ENCODE measurements at places on chromosomes 13 and 19.
A peak's percentile ranks its signal among the peaks of the same experiment; 100 is the strongest.

GRCh38 chr19:54415208-54415900 is at the start of gene TTYH1:
Gene TTYH1 (plus strand): TSS chr19:54415464. CDS start chr19:54415553, 89 bp downstream.
- DNase-seq, result no peak

DNA sequence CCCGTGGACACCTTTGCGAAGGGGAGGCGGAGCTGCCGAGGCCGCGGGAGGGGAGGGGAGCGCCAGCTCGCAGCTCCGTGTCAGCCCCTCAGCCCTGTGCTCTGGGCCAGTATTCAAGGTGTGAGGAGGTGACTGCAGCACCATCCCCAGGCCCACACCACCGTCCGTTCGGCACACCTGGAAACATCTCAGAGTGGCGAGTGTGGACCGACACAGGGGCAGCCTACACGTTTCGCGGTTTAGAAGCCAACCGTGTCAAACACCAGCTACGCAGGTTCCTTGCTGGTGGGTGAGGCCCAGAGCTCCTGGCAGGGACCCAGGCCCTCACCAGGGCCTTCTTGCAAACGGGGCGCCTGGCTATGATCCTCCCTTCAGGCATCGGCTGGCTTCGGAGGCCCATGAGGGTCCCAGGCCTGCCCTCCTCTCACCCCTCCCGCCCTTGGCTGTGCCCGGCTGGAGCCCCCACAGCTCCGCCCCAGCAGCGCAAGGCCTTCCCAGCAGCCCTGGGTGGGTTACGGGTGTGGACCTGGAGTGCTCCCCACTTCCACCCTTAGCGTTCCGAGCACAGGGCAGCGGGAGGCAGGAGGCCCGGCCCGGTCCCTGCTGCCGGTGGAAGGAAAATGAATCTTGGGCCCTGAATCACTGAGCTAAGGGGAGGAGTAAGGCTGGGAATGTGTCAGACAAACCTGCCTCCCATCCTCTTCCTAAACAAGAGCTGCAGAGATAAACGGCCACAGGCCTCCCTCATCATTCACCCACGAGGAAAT is 1.2 kb downstream of the C13orf46 start:
- DNase-seq, result no peak

DNA sequence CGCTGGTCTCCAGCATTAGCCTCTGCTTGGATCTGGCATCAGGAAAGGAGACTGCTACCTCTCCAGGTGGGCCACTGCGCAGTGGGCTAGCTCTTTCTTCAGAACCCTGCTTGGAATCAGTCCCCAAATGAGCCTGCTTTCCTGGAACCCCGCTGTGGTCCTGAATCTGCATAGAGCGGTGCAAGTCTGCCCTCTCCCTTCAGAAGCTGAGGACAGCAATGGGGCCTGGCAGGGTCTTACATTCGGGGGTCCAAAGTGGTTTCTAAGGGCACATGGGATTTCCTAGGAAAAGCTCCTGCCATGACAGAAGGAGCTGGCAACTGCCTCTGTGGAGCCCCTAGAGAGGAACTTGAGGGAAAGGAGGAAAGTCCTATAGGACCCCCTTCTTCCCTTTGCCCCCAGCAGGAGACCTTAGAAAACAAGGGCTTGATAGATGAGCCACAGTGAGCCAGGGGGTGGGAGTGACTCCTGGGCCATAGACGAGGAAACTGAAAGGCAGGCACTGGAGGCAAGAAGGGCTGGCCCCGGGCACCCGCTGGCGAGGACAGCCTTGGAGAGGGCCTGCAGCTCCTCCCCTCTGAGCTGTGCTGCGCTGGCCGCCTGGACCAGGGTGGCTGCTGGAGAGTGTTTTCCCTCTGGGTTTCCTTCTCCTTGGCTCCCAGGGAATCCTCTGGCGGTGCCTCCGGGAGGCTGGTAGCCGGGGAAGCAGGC is 1.4 kb upstream of the VSTM2B start:
- DNase-seq, result no peak

DNA sequence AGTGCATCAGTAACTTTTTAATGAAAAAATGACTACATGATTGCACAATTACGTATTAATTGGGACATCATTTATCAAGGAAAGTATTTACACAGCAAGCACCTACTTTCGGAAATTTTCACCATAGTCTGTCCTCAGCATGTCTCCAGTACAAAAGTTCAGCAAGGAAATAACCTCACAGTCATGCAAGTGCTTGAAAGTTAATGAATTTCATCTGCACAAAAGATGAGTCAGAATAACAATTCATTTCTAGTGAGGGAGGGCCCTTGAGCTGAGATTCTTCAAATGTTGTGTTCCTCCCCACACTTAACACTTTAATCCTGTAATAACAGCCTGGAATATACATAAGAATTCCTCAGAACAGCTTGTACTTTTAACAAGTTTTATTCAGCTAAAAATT is 49.0 kb upstream of the OXGR1 start:
- no peak for DNase-seq

DNA sequence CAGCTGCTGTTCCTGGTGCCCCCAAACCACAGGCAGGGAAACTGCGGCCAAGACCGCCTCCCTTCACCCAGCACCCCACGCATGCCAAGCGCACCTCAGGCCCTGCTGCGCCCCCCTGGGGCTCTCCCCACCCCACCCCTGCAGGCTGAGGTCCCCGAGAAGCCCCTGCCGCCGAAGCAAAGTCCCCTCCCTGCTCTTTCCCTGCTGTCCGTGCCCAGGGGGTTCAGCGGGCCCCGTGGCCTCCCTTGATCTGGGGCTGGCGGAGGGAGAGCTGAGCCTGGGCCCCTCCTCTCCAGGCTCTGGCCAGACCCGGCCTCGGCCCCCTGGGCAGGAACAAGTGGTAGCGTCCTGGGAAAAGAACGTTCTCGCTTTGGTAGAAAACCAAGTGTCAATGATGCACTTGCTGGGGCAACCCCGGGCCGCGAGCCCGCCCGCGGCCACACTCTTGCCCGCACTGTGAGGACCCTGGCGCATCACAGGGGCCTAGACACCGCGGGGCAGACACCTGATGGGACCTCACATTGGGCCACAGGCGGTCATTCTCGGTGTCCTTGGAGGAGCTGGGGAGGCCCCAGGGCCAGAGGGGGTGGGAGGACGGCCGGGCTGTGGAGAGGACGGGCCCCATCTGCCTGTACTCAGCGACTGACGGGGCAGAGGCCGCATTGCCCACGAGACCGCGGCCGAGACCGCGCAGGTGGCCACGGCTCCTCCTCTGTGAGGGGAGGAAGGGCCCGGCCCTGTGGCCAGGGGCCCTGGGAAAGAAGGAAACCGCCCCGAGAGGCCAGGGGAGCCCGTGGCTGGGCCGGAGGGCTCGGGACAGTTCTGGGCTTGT is 29.0 kb downstream of the GPX4 start:
- DNase-seq, result no peak

DNA sequence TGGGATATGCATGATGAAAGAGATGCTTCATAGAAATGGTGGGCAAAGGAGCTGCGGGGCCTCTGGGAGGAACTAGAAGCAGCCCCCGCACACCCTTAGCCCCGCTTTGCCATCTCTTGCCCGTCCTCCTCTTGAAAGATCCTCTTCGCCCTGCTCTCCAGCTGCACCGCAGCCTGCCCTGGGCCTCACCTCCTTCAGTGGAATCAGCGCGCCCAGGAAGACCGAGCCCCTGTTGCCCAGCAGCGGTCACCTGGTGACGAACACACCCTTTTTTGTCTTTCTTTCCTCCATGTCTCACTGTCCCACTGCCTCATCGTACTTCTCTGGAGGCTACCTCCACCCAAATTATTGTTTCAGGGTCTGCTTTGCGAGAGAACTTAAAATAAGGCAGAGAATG is 807.6 kb downstream of the UQCRFS1 start:
- DNase-seq, result no peak

GRCh38 chr19:8611877-8612806 is 1.6 kb upstream of the ADAMTS10 start:
- DNase-seq, result no peak

DNA sequence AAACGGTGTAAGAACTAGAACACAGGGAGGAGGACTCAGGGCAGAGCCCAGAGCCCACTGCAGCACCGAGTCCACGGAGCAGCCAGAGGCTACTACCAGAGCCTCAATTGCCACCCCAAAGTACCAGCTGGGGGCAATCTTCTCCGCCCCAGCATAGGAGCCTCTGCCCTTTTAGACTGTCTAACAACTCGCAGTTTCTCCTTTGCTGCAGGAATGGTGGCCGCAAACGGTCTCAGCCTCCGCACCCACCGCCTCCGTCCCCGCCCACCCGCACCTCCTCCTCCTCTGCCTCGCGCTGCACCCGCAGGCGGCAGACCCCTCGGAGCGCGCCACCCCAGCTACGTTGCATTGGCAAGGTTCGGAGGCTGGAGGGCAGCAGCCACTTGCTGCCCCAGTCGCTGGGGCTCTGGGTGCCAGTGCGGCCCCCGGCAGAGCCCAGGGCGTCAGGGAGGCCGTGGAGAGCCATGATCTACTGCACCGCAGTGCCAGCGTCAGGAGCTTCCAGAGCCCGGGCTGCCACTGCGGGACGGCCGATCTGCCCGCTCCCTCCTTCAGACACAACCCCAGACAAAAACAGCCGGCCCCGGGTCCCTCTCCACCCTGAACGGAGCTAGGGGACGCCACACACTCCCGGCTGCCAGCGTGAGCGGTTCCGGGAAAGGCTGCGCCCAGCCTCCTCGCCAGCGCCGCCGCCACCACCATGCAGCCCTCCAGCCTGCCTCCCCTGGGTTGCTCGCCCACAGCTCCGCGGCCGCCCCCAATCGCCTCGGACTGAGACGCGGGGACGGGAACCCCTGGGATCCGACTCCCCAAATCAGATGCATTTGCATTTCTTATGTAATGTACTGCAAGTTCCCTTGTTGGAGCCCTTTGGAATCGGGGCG is 1.8 kb downstream of the FGF14 start:
- peak; percentile 7 for DNase-seq

GRCh38 chr19:18319591-18320135 is 3.2 kb downstream of the LSM4 start:
- DNase-seq, result no peak

DNA sequence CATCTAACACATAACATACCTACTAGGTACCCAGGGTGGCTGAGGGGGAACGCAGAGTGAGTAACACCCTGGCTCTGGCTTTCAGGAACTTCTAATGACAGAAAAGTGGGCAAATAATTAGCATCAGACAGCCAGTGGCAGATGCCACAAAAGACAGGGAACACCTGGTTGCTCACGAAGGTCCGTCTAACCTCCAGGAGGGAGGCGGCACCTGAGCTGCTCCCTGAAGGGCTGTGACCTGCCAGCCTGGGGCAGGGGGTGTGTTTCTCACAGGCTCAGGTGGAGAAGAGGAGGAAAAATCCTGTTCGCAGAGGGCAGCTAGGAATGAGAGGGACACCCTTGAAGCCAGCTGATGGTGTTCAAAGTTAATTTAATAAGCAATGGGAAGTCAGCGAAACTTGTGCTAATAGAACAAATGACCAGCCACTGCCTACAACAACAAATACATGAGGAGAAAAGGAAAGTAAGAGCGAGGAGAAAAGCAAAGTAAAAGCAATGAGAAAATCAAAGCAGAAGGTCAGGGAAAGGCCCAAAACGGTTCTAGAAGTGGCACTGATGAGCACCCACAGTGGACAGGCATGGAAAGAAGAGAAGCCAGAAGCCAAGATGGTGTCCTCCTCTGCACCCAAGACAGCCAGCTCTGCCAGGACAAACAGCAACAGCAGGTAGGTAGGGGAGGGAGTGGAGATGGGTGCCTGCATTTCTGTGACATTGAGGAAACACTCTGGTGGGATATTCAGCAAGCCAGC is 87.3 kb downstream of the STK24 start:
- no peak for DNase-seq

DNA sequence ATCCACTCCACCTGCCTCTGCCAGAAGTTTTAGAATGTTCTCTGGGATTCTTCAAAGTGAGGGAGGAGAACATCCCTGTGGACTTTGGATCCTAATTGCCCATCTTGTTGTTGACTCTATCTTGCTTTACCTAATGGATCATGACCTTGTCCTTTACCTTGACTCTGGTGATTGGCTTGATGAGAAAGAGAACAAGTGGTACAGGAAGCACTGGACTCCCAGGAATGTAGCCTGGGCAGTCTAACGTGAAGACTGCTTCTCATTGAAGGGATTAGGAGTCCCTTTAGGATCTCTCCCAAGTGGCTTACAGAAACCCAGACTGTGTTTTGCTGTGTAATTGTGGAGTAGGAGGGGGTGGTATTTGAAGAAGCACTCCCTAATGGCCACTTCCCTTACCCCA is 63.9 kb downstream of the SLC10A2 start:
- DNase-seq, result no peak

GRCh38 chr13:73278186-73278585 is 219.4 kb downstream of the KLF5 start:
- no peak for DNase-seq

- no peak for DNase-seq
Measured at GRCh38 chr13:21675095-21675991, 4.5 kb downstream of the FGF9 start.

DNA sequence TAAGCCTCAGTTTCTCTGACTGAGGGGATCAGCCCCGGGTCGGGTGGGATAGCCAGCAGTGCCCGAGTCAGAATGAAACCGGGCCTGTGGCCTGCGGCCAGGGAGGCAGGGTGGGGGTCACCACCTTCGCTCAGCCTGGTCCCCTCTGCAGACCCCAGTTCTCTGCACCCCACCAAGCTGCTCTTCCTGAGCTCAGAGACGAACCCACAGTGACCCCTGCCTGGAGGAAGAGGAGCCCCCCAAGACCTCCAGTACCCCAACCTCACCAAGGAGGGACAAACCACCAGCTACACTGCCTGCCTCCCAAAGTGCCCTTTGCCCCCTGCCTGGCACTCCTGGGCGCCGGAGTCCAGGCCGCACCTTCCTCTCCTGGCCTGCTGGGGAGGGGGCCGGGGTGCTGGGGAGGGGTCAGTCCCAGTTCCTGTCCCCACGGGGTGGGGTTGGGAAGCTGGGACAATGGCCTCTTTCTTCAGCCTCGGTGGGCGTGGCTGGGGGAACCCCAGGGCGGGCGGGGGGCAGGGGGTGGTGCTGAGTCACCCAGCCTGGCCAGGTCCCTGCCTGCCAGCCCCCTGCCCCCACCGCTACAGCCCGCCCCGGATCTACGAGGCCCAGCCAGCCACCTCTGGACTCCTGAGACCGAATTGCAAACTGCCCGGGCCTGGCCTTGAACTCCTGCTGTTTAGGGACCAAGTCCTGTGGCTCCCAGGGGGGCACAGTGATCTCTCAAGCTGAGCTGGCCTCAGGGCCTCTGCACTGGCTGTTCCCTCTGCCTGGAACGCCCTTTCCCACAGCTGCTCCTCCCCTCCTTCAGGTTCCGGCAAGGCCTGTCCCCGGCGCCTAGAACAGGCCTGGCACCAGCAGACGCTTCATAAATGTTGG is 14.3 kb downstream of the ZBTB7A start:
- DNase-seq, result no peak

- DNase-seq, result no peak
Measured at GRCh38 chr19:21883516-21883915, 47.5 kb upstream of the ZNF43 start.

- DNase-seq, result no peak
Measured at GRCh38 chr19:17098326-17098725, 22.7 kb downstream of the MYO9B start.
